Frontal cortex (tissue), 4 donors: ENCODE measurements at places on chromosomes 11 and 22.
A peak's percentile ranks its signal among the peaks of the same experiment; 100 is the strongest.

DNA sequence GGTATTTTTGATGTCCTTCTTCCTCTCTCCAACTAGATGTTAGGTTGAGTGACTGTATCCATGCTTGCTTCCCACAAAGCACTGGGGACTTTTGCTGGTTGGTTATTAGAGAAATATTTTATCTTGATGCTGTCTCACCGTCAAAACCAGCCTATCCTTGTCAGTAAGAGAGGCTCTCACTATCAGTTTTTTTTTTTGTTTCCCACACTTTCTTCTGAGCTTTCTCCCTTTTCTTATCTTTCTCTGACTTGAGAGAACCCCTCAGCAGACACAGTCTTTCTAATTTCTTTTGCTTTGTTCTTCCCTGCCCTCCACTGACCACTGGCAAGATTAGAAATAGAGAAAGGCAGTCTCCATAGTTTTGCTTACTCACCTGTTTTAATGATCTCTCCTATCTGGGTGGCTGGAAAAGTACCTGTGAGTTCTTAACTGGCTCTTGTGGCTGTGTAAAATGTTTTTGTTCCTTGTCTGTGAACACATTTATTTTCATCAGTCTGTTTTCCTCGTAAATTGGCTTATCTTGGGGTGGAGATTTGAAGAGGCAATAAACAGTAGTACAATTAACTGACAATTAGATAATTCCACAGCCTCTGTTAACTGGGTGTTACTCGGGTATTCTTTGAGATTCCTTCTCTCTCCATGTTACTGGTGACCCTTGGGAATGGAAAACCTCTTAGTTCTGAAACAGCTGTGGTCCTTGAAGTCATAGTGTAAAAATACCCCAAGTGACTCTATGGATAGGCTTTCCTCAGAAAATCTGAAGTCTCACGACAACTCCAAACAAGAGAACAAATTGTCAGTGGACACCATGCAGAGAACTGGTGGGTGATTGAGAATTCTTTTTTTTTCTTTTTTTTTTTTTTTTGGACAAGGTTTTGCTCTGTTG, at the start of gene NXPE1:
TSS of gene NXPE1 (minus strand) at position 457 of the 886 bp plus-strand sequence. CDS start 8,680 bp downstream, outside the sequence.
- DNase-seq: no peak

DNA sequence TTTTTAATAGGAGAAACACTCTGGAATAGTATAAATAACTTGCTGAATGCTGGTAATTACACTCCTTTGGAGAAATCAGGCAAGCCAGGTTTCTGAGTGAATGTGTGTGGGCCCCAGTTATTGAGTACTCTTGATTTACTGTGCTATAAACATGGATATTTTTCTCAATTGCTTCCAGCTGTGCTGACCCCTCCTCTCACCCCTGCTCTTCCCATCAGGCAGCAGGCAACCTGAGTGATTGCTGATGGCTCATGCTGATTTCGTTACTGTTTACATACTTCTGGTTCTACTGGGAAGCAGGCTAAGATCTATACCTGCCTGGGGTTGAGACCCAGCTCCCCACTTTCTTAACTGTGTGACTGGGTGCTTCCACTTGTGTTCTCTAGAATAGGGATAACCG, 68.5 kb downstream of the DHCR7 start:
- no peak for DNase-seq

DNA sequence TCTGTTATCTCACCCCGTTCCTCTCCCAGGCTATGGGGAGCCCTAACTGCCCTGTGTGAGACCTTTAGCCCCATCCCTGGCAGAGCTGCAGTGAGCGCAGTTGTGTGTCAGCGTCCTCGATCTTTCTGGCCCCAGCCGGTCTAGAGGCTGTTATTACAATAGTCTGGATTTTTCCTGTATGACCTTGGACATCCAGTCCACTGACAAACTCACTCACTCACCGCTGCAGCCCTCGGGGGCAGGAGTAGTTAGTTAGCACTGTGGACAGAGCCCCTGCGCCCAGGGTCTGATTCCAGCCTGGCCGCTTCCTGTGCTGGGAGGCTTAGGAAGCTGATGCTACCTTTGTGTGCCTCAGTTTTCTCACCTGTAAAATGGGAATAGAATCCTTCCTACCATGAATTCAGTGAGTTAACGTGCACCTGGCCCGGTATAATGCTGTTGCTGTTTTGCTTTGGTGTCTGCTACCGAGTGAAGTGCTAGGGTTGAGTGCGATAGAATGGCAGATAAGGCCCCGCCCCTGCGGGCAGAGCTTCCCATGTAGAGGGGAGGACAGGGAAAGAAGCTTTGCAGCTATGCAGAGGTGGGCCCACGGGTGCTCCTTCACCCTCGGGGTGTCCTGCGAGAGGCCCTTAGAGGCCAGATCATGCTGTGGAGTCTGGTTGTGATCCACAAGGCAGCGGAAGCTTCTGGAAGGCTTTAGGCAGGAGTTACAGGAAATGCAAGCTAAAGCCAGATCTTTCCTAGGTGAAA, 3.0 kb downstream of the LRP5 start:
- no peak for DNase-seq

DNA sequence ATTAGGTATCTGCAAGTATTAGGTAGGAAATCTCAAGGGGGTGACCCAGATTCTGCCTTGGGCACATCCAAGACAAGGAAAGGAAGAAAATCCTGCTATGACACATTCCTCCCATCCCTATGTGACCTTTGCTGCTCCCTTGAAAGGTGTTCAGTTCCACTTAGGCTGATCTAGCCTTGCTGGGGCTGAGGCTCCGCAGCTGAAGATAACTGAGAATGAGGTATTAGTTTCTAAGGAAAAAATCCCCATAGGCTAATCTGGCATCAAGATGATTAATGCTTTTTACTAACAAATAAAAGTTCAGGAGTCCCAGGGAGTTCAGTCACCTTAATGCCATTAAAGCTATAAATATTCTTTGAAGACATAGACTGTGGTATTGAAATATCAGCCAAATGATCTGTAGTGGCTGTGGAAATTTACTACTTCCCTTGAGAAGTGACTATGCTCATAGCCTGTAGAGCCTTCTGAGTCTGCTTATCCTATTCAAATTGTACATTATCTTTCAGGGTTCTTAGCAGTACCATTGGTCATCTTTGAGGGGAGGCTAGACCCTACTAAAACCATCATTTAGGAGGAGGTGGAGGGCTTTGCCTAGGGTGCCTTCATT, 239.9 kb upstream of the RAG2 start:
- DNase-seq: no peak

- DNase-seq: no peak
These were observed 60.5 kb upstream of the IZUMO1R start for GRCh38 chr11:94243571-94244515.

GRCh38 chr11:6646918-6647679, 8.5 kb downstream of the DCHS1 start:
- DNase-seq: no peak

DNA sequence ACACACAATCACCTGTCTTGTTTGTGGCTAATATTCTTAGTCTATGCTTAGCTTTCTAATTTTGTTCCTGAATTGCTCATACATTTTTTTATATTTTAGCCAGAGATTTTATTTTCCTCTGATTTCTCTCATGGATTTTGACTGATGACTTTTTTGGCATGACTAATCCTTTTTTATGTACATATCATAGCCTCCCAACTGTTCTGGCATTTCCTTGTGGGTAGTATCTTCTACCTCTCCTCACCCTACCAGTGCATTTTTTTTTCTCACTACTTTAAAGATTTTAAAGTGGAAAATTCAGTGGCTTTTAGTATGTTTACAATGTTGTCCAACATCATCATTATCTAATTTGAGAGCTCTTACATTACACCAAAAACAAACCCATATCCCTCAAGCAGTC, 84.4 kb upstream of the TENM4 start:
- no peak for DNase-seq

DNA sequence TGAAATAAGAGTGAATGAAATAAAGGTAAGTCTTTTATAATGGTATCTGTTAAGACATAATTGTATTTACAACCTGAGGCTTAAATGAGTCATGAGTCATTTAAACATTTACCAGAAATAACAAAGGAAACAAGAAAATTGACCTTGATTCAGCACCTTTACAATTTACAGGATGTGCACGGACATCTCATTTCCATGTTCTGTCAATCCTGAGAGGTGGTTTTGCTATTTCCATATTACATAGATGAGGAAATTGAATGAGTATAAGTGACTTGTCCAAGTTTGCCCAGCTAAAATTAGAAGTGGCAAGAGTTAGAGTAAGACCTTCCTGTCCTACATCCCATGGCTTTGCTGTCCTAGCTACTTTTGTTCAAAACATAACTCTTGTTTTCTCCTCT, 89.1 kb downstream of the TRIM44 start:
- no peak for DNase-seq

DNA sequence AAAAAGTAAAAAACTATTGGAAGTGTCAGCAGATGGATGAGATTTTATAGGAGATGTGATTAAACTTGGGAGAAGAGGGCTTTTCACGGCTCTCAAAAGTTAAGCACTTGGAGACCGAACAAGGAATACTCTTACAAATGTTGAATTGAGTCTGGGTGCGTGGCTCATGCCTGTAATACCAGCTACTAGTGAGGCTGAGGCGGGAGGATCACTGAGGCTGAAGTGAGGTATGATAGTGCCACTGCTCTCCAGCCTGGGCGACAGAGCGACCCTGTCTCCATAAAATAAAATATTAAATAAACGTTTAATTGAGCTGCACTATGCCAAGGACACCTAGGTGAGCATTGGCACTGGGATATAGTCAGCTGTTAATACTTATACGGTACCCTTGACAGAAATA, 1.9 kb downstream of the CEP57 start:
- DNase-seq: no peak

GRCh38 chr22:39522567-39523300, 2.4 kb downstream of the ATF4 start:
- no peak for DNase-seq

GRCh38 chr22:38950527-38951295, 6.7 kb upstream of the APOBEC3A start:
- no peak for DNase-seq

DNA sequence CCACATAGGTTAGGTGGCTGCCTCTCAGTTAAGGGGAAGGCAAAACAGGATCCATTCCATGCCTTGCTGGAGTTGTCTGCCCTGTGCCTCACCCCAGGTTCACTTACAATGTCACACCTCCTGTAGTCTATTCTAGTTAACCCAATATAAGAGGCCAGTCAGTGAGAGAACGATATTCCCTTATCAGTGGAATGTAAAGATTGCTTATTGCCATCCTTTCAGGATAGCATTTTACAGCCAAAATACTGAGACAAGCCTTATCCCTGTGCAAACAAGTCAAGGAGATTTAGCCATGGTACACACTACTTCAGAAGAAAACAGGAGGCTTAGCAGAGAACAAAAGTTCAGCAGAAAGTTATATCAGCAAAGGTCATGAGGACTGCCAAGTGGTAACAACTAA, 5.5 kb downstream of the CYP2R1 start:
- no peak for DNase-seq

DNA sequence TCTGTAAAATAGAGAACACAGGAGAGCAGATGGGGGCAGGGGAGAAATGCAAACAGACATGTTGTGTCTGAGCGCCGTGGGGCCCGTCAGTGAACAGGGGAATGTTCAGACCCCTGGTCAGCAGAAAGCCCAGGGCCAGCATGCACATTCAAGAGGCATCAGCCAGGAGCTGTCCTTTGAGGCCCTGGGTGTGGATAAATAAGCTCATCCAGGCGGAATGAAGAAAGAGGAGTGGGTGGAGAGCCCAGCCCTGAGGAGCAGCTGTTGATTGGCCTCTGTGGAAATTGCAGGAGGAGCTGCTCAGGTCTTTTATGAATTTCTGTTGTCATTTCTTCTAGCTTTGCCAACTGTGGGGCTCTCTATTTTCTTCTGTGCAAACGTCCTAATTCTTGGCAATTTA, 49.7 kb upstream of the CECR2 start:
- no peak for DNase-seq

GRCh38 chr11:34052608-34053160, 1.2 kb downstream of the CAPRIN1 start:
- DNase-seq: no peak

GRCh38 chr11:59255281-59255680, 42.6 kb upstream of the MPEG1 start:
- no peak for DNase-seq

GRCh38 chr11:127935081-127935480, 652.3 kb downstream of the ETS1 start:
- no peak for DNase-seq

DNA sequence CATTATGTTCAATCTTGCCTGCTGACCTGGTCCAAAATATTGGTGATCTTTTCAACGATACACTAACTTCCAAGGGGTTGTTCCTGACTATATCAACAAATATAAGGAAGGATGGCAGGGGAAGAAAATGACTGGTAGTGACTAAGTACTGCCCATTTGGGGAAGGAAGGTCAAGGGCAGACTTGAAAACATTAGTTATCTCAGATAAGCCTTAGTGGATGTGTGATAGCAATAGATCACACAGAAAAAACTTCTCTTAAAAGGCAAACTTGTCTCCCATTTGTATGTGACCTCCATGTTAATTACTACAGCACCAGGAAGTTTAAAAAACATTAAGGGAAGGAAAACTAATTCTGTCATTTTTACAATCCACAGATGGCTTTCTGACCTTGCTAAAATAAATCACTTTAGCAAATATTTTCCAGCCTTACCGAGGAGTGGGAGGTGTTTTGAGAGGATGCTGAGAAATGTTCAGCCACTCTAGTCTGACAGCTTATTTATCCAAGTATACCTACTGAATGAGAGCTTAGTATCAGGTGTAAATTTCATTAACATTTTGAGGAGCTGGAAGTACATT, 88.2 kb upstream of the DDI1 start:
- DNase-seq: no peak

GRCh38 chr11:129146191-129146590, 45.9 kb downstream of the ARHGAP32 start:
- DNase-seq: no peak

GRCh38 chr11:61899146-61899841, 7.9 kb upstream of the FADS3 start:
- DNase-seq: peak; percentile 86

DNA sequence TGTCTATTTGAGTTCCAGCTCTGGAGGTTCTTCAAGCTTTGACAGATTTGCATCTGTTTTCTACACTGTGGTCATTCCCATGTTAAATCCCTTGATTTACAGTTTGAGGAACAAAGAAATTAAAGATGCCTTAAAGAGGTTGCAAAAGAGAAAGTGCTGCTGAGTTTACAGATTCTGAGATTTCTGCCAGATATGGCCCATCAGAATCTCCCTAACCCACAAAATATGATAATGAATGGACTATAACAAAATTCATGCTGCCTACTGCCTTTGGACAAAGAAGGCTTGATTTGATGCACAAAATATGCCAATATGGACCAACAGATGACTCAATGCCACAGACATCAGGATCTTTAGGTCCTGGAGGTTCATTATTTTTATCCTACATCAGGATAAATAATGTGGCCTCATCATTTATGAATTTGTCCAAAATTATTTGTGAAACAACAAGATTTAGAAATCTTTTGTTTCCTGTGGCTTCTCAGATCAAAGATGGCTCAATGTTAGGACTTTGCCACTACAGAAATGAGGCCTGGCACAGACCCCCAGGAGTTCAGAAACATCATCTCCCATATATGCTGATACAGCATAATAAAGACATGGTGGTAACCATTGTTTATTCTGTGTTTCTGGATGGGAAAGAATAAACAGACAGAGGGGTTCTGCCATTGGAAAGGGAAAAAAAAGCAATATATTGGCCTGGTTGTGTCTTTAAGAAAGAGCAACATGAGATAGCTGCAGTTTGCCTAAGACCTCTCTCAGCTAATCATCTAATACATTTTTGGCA, 6.7 kb downstream of the OR5AN1 start:
- DNase-seq: no peak

GRCh38 chr11:119803726-119804294, 74.8 kb upstream of the NECTIN1 start:
- no peak for DNase-seq
